ENCODE measurements at places on chromosomes 12 and 14.

DNA sequence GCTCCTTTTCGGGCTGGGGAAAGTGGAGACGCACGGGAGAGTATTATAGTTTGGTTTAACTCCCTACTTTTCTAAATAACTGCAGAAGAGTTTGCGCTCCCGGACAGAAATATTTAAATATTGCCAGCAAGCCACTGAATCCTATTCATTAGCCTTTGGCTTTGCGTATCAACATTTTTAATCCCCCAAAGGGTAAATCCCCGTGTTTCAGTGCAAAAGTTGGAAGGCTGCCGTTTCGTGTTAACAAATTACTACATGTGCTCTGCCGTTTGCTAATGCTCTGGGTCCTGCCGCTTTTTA lies 372 bp upstream of the DPF3 start:
- DNase-seq, result no peak

DNA sequence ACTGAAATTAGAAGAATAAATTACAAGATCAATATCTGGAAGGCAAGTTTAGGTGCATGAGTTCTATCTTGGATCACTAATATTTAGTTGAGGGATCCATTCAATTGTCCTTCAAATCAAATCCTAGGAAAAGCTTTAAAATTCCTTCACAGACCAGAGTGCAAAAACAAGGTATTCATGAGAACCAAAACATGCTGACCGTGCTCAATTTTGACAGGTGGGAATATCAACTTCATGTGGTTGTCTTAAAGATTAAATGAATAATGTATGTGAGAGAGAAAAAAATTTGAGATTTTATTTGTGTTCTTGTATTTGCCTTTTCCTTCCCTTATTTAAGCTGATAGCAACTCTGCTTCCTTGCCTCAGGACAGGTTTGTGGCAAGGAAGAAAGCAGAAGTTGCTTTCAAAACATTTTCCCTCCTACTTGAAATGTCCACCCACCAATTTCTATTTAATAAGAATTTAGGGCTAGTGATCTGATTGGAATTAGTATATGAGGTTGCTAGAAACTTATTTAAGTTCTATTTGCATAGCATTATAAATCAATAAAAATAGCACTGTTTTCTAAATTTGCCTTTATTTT lies 4.9 kb upstream of the PPP1R12A start:
- no peak for DNase-seq

DNA sequence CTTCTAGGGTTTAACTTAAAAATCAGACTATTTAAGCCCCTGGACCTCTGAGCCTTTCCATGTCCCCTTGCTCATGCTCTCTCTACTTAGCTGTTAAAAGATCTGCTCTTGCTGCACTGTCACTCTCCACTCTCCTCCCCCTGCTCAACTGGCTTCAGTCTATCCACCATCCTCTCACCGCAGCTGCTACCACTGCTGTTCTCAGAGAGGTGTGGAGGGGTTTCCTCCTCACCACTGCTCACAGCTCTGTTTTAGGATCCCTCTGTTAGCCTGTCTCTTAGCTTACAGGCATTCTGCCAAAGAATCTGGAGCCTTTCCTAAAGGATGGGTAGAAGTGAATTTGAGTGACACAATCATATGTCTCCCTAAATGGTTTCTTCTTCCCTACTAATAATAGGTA lies 43.7 kb upstream of the ATP2B1 start:
- DNase-seq, result no peak

- DNase-seq, result no peak
Measured at GRCh38 chr14:90054803-90055202, 7.0 kb upstream of the KCNK13 start.
